Stimulated activated effector memory CD8-positive, alpha-beta T cell treated with anti-CD3 and anti-CD28 coated beads, Interleukin-12 subunit alpha, Interleukin-12 subunit beta, amount 100 ng/mL, for 72 hours (primary cell): ENCODE measurements at places on chromosomes 3 and 15.

DNA sequence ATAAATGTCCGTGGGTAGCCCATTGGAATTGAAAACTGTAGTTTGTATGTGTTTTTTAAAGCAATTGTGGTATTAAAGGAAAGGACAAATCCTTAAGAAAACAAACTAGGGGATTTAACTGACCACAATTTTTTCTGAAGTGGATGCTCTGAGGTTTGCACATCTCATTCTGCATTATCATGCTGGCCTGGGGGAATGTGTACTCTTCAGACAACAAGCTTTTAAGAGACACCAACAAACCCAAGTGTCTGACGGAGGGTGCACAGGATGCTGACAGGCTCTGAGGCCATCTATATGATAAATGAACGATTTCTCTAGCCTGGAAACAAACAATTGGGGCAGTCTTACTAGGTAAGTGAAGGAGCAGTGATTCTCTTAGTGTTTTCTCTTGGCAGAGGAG, 9.1 kb downstream of the LINS1 start:
- DNase-seq, result no peak

DNA sequence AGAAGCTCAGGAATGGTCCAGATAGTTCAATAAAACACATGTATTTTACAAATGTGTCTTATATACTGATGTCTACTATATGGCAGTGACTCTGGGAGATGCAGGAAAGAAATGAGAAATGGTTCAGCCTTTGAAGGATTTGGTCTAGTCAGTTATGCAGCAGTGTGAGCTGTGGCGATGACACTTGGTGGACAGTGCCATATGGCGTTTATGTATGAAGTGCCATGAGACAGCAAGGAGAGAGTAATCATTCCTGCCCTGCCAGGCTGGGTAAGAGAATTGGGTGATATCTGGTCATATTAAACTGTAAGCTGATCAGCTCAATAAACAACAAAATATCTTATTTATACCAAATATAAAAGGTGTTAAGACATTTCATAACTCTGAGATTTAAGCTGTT, 47.6 kb upstream of the ANP32A start:
- DNase-seq, result no peak

DNA sequence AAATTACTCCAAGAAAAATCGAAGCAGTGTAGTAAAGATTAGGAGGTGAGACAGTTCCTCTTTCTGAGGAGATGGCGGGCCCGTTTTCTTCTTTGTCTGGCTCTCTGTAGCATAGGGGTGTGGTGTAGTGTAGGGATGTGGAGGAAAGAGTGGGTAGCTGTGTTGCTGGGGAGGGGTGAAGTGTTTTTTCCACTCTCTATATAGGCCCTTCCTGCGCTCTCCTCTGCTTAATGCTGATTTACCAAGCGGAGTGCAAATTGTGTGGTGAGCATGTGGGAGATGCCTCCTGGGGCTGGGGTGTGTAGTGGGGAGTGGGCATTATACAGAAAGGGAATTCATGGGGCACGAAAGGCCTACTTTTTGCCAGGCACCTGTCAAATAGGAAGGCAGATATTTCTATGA, 94.9 kb downstream of the ST6GAL1 start:
- DNase-seq, result peak; percentile 59

DNA sequence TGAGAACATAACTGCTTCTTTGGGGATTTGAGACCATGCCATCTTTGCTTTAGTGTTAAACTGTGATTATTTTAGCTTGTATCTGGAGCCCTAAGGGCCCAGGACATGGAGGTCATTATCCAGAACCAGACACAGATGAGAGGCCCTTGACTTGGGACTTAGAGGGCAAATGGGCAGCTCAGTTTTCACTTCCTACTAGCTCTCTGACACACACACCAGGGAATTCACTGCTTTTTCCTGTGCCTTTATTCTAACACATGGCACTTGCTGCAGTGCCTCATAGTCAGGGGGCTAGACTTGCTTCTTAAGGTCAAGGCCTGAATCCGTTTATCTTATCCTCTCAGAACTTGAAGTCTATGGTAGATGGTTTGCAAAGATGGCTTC, 33.3 kb downstream of the AMOTL2 start:
- DNase-seq, result no peak

DNA sequence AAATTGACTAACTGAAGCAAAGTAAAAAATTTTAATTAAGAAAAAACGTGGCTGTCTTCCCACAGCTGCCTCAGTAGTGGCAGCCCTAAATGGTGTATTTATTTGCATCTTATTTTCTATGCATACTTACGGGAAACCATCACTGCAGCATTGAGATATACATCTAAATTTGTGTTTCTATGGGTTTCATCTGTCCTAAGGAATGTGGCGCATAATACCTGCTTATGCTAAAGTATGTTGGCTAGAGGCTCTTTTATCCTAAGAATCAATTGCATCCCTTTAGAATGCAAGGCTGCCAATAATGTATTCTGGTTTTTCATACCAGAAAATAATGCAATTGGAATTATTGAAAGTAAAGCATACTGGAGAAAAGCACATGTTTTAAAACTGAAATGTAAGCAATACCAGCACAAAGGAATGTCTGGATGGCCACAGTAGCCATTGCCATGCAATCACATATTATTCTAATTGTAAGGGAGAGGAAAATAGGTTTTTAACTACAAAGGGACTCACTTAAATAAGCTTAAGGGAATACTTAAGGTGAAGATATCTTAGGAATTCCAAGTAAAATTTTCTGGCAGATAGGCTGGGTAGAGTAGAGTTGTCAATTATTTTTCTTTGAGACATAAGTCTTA, 834.5 kb upstream of the NECTIN3 start:
- DNase-seq, result no peak
